ENCODE measurements at places on chromosomes 6 and 20. TPM values are rescaled to one million over a fixed set of nuclear protein-coding genes. Genes with fewer than 3 reads are reported as not detected.

DNA sequence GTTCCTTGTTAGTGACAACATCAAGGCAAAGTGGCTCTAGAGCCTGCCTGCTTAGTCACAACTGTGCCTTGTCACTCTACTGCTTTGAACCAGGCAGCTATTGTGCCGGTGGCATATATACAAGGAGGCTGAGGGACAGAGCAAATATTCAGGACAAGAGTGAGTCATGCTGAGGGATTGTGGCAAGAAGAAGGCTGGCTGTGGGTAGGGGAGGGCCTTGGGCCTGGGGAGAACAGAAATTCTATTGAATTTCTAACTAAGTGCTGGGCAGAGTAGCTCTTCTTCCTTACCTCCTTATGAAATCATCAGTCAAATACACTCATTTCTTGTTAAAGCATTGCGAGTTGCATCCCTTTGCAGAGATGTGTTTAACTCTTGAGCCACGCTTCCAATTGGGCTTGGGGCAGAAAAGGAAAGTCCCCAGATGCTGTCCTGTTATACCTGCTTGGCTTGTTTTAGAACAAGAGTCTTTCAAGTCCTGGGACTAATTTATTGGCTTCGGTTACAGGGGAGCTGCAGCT lies 59.7 kb downstream of the PFDN4 start:
- DNase-seq: no peak

The KIZ gene
- 22.8 TPM for polyA plus RNA-seq

The THBD gene
- polyA plus RNA-seq: 0.04 TPM

GRCh38 chr6:125810445-125810844 lies 19.7 kb downstream of the NCOA7 start:
- no peak for DNase-seq

The CD40 gene
- 11.6 TPM for polyA plus RNA-seq

DNA sequence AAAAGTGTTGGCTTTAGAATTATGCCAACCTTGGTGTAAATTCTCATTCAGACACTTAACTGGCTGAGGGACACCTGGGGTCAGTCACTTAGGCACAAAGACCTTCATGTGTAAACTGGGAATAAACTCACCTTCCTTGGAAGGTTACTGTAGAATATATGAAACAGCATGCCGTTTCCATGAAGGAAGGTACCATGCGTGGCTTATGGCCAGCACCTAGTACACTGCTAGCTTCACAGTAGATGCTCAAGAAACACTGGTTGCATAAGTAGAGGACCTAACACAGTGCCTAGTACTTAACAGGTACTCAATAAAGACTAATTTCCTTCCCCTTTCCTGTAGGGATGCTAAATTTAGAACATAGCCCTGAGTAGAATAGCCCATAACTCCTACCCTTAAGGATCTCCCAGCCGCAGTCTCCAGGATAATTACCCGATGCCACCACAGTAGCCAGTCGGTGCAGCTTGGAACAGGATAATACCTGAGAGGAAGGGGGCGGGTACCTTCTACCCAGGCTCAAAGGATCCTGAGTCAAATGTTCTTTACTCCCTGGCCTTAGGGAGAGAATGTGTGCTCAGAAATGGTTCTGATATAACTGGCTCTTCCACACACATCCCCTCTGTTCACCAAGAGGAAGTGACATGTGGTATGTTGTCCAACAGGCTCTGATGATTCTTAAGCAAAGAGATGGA lies 3.6 kb downstream of the BCL2L1 start:
- DNase-seq: no peak

DNA sequence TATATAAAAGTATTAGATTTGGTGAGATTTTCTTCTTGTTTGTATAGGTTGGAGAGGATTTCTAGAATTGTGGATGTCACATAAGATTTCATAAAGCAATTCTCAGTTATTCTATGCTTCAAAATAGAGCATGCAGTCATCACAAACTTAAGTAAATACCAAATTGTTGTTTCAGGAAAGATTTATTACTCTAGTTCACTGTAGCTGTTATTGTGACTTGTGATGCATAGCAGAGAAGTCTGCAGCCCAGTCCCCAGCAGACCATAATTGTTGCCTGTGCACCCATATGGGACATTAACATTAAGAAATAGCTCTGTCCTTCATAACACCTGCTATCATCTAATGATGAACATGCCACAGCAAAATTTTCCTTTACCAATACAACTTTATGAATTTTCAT lies 228.0 kb upstream of the FAM83B start:
- no peak for DNase-seq

DNA sequence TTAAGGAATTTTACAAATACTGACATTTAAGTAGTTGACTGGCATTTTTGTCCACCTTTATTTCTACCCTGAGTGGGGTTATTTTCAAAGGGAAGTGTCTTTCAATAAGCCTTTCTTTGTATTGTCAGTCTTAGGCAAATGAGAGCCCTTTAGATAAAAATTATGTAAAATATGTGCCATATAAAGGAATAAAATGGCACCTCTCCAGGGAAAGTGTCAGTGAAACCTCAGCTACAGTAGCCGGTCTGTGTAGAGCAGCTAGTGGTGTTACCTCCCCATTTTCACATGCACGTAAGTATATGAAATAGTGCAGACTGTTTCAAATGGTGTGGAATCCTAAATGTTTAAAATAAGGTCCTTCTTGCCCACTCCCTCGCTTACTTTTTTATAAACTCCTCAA lies 5.0 kb downstream of the FAM217B start:
- DNase-seq: no peak

DNA sequence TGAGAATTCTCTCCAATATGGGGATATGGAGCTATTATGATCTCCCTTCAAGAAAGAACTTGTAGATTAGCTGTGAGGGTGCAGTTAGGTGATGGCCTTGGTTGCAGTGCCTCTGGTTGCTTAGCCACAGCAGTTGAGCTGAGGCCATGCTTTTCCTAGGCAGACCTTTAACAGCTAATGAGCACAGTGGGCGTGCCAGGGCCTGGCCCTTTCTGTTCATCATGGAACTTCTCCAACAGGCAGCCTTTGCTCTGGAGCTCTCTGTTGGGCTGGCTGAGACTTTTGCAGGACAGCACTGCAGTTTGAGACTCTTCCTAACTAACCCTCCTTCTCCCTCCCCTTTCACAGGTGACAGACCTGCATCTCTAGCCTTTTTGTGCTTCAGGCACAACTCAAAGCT lies 39.7 kb upstream of the TMEM170B start:
- no peak for DNase-seq

GRCh38 chr6:140533526-140533925 lies 1159.1 kb upstream of the CITED2 start:
- DNase-seq: no peak

- DNase-seq: no peak
These were observed 31.9 kb downstream of the VSTM2L start for GRCh38 chr20:37934634-37935375.

DNA sequence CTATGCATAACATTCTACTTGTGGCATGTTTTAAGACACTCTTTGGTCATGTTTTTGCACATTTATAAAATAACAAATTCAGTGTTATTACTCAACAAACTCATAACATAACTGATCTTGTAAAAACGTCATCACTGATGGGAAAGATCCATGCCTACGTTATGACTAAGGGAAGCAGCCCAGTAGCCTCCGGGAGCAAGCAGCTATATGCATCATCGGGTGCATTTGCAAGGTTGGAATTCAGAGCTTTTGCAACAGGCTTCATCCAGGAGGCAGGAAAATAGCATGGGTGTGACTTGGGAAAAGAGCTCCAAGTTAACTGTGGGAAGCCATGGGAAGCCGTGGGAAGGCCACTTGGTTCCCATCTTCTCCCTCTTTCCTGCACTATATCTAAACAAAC lies 271.6 kb upstream of the SGK1 start:
- DNase-seq: peak; percentile 99

The GINS1 gene
- 2.7 TPM for polyA plus RNA-seq

The VSX1 gene
- polyA plus RNA-seq: not detected

GRCh38 chr6:135161411-135162395 lies 19.4 kb upstream of the MYB start:
- DNase-seq: no peak

DNA sequence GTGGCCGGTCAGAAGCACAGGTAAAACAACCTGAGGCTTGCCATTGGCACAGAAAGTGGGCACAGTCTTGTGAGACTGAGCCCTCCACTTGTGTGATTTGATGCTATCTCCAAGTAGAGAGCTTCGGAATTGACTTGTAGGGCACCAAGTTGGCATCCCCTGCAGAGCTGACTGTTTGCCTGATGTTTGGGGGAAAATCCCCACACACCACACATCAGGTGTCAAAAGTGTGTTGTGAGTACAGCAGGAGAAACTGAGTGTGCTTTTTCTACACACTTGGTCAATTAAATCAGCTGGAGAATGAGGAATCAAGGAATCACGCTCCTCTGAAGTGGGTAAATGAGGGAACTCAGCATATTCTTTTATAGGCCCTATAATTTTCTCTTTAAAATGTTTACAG lies 989 bp downstream of the SERINC3 start:
- no peak for DNase-seq

GRCh38 chr6:79421707-79422484 lies 115.3 kb downstream of the LCA5 start:
- DNase-seq: peak; percentile 35

GRCh38 chr20:7355051-7355450 lies 585.2 kb downstream of the HAO1 start:
- DNase-seq: no peak

The TOX2 gene
- 7.6 TPM for polyA plus RNA-seq

GRCh38 chr20:14717134-14717999 lies 380.0 kb upstream of the FLRT3 start:
- DNase-seq: no peak

GRCh38 chr6:21596145-21596948 lies 2.8 kb downstream of the SOX4 start:
- DNase-seq: no peak

DNA sequence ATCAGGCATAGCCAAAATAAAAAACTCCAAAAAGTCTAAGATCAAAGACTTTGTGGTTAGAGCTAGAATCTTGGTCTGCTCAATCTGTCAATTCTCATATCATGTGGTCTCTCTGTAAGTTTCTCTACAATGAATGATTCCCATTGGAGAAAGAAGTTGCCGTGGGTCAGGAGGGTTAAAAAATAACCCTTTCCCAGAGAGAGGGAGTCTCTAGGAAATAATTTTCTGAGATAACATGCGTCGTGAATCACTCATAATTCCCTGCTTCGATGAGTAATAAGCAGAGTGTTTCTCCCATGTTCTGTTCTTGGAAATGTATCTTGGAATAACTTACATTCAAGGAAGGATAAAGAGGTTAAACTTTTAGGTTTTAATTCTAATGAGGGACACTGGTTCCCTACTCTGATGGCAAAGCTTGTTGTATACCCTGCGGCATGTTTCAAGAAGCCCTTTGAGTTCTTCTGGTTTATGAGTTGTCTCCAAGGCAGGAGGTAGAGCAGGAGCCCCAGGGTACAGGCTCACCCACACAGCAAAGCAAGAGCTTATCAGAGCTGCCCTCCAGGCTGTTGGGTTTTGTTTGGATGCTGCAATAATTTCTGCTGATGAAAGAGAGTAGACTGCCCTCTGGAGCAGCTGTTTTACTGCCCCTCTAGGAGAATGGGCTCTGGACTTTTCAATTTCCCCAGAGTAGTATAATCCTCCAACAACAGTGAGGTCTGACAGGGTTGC lies 599.1 kb downstream of the QKI start:
- no peak for DNase-seq

DNA sequence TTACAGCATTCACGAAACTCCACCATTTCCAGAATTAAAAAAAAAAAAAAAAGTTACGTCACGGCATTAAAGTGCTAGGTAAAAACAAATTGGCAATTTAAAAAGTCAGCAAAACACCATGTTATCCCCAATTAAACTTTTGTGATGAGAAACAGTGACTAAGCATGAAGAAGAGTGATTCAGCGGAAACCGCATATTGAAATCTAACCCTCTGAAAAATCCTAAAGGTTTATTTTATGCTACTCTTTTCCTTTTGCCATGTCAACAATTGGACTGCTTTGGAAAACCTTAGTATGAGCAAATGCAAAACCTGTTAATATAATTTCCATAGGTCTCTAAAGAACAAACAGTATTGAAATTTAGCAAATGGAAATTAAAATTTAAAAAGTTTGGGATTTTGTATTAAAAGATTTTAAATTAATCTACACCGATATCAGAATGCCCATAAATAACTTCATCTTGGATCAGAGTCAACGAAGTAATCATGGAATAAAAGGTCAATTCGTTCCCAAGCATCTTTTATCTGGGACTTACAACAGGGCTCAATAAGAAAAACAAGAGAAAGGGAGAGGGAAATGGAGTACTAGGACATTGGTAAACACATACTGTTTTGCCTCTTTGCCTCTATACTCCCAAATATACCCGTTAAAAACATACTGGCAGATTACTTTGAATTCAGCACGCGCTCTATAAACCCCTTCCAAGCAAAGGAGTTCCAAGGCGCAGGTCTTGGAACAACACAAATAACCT lies 1.1 kb downstream of the FBXO30 start:
- DNase-seq: no peak

- no peak for DNase-seq
These were observed 178.9 kb downstream of the SASH1 start for GRCh38 chr6:148521586-148521985.

DNA sequence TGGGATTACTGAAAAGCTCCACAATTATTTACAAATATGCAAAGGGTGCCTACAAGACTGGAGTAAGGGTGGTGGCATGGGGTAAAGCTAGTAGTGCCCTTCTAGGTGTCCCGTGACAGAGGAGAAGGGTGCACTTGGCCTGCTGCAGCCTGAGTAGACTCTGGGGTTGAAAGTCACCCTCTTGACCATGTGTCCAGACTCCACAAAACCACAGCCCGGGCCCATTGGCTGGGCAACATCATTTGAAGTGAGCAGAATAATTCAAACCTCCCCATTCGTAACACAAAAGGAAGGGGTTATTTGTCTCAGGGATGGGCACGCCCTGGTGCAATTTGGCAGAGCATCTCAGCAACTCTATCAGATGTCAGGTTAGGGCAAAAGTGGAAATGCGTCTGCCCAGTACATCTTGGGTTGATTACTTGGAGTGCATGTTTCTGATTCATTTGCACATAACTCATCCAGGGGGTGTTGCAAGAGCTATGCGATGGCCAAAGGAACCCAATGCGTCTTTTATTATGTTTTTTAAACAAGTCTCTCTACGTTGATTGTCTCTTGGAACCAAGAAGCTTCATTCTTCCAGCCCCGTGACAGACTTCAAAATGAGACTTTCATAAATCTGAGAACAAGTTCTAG lies 56.7 kb downstream of the ISM1 start:
- DNase-seq: peak; percentile 43

DNA sequence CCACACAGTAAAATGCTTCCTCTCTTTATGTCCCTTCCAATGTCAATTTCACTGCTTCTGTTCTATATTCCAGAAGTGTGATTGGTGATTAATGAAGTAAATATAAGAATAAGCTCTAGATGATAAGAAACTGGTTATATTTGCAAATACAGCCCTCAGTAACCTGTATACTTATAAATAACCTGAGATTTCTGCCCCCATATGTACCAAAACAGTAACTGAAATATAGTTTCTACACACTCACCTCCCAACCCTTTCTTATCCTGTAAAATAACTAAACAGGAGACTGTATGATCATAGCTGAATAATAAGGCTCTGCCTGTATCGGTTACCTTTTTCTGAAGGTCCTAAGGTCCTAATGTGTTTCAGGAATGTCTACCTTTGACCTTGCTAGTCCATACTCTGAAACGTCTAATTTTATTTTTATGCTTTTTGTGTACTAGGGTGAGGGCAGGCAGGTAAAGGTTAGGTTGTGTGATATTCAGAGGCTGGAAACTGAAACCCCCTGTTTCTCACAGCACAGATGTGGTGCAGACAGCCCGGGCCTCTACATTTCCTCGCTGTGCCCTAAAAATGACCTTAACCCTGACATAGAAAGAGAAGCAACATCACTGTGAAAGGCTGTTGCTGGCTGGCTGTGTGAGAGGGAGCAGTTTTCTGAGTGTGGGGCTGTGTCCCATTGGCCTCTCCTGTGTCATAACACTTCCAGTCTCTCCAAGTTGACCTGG lies 378.8 kb downstream of the CENPW start:
- no peak for DNase-seq
